Hippocampal formation (tissue), 2 donors: ENCODE measurements at places on chromosomes 1 and 21.

GRCh38 chr1:89804642-89805237 lies 16.1 kb upstream of the LRRC8D start:
- DNase-seq: peak; percentile 86

DNA sequence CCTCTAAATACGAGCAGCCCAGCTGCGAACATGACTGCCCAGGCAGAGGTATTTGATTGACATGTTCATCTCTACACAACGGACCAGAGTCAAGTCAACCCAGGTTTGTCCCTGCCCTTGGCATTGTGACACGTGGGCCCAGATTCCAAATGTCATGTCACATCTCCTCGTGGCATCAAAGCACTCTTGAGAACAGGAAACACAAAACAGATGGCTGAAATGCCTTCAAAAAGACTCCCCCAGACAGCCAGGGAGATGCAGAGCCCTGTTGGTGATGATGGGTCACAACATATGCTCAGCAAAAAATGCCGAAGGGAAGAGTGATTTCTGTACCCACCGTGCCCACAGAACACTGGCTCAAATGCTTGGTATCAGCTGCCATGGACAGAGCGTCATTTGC lies 337.8 kb upstream of the DAB1 start:
- DNase-seq: no peak

DNA sequence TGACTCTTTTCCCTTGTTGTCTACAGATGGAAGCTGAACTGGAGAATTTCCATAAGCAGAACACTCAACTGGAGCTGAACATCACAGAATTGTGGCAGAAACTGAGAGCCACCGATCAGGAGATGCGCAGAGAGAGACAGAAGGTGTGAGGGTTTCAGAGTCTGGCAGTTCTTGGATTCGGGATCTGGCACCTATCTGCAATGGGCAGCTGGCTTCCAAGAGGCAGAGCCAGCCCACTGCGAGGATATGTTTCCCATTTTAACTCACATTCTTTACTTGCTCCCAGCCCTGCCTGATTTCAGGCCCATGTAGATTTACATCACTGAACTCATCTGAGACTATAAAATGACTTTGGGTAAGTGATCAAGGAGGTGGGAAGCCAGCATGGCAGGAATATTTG lies 37.3 kb upstream of the TMEM125 start:
- no peak for DNase-seq

- peak; percentile 25 for DNase-seq
These were observed 144.0 kb downstream of the KIF26B start for GRCh38 chr1:245298781-245299180.

DNA sequence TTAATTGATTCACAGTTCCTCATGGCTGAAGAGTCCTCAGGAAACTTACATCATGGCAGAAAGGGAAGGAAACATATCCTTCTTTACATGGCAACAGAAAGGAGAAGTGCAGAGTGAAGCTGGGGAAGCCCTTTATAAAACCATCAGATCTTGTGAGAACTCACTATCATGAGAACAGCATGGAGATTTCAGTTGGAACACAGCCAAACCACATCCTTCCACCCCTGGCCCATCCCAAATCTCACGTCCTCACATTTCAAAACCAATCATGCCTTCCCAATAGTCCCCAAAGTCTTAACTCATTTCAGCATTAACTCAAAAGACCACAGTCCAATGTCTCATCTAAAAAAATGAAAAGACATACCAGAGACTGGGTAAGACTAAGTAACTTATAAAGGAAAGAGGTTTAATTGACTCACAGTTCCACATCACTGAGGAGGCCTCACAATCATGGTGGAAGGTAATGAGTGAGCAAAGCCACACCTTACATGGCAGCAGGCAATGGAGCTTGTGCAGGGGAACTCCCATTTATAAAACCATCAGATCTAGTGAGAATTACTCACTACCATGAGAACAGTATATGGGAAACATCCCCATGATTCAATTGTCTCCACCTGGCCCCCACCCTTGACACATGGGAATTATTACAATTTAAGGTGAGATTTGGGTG lies 105.2 kb downstream of the MRPL39 start:
- DNase-seq: no peak

DNA sequence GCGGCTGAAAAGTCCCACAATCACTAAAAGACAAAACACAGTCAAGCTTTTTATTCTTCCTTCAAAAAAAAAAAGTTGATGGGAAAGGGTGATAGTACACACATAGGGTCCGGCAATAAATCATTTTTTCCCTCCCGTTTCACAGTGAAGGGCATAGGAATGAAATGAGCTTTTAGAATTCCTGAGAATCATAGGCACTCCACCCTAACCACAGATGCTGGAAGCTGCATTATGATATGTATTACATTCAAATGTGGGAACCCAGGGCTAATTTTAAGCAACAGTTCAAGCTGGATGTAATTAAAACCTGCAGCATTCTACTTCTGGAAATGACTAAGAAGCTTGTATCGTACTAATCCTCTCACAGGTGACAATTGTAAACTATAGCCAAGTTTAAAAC lies 75.7 kb upstream of the KCNJ15 start:
- DNase-seq: no peak

DNA sequence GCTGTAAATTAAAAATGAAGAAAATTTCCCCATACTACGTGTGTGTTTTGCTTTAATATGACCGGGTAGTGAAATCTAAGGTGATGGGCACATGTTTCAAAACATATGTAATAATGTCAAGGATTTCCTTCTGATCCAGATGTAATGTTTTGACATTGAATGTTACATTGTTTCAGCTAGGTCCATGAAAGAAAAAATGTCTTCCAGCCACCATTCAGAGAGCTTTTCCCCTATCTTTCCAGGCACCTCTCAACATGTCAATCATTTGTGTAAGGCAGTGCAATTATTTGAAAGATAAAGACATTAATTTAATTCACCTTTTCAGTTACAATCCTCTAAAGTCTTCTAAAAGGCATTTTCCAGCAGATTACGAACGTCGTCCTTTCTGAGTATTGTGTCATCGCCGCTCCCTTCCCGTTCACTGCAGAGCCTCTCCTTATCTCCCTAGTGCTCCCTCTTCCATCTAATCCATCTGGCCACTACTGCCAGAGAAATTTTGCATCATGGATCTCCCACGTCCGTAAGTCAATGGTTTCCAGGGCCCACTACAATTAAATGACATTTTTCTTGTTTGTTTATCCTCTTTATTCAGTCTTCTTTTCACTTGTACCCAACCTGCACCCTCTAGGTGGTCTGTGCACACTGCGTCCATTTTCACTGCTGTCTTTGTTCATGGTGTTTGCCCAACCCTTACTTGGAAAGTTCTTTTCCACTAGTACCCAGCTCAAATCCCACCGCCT lies 1.3 kb upstream of the VAMP3 start:
- no peak for DNase-seq

DNA sequence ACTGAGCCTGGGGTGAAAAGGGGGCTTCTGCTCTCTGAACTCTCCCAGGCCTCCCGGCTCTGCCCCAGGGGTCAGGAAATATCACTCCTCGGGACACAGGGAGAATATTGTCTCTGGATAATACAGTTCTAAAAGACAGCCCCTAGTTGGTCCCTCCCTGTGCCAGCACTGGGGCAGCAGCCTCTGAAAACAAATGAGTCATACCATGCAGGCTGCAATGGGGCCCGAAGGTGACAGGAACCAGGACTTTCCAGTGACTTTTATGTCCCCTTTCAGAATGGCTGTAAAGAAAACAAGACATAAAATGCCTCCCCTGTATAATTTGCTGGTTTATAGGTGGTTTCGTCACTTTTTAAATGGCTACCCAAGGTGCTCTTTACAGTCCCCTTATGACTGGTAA lies 360.0 kb downstream of the NPHP4 start:
- no peak for DNase-seq

DNA sequence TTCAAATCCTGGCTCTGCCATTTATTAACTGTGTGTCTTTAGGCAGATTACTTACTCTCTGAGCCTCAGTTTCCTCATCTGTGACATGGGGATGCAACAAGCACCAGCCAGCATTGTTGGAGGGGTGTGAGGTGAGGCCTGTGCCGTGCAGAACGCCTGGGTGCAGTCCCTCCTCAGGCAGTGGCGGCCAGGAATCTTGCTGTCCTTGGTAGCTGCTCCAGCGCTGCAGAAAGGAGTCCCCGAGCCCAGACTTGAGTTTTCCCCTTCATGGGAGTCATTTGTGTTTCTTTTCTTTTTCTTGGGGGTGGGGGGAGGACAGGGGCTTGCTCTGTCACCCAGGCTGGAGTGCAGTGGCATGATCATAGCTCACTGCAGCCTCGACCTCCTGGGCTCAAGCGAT lies 46.6 kb downstream of the DISP3 start:
- DNase-seq: no peak

GRCh38 chr1:161486806-161487741 lies 18.2 kb upstream of the FCGR2A start:
- DNase-seq: peak; percentile 71

- no peak for DNase-seq
These were observed 1.4 kb upstream of the TNFRSF14 start for GRCh38 chr1:2554621-2555387.

GRCh38 chr1:37866491-37866890 lies 7.1 kb upstream of the MTF1 start:
- DNase-seq: no peak

- DNase-seq: no peak
These were observed 134.0 kb downstream of the CLEC20A start for GRCh38 chr1:178362747-178363146.

DNA sequence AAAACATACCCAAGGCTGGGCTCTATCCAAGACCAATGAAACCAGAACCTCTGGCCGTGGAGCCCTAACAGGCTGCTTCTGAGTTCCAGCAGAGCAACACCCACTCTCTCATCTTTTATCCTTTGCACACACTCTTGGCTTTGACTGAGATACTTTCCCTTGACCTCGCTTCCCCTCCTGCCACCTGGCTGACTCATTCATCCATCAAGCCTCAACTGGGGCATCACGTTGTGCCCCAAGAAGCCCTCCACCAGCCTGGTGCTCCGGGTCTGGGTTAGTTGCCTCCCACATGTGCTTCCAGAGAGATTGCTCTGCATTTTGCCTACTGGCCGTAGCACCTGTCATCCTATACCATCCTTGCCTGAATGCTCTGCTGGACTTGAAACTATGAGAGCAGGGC lies 34.5 kb upstream of the SERBP1 start:
- no peak for DNase-seq

- no peak for DNase-seq
These were observed 5.6 kb upstream of the AKR1A1 start for GRCh38 chr1:45545019-45545493.

- DNase-seq: no peak
These were observed 3.7 kb upstream of the IGSF3 start for GRCh38 chr1:116671072-116671760.

DNA sequence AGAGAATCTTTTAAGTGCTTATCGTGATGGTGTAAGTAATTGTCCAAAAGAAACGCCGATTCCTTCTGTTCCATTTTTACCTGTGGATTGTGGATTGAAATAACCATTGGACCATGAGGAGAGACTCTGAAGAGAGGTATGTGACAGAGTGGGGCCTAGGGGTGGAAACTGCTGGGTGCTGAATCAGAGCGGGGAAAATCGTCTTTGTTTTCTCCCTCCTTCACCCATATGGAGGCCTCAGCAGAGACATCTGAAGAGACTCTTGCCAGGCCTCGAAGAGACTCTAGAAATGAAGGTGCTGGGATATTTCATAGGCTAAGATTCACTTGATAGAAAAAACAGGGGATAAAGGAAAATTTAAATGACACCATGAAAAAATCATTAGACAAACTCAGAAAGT lies 1327.0 kb downstream of the BRINP3 start:
- DNase-seq: no peak

DNA sequence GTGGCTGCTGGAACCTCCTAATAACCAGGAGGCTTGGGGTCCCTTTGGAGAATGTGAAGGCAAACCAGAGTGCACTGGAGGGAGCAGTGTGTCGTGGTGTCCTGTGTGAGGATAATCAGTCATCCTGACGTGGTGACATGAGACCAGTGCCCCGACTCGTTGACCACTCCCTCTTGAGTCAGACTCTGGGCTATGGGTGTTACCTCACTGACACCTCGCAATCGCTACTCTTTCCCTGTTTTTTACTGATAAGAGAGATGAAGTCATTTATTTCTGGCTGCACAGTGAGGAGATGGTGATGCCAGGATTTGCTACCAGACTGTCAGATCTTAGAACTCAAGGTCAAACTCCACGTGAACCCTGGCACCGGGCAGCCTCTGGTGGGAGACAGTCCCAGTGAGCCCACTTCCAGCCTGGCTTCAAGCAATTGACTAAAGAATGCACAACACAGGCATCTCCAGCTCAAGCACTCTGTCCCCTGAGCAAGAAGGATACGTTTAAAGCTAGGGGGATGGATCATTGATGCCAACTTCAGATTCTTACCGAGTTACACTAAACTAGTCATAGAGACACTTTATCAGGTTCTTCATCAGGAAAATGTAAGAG lies 30.3 kb downstream of the UBASH3A start:
- DNase-seq: no peak

GRCh38 chr1:54571326-54571725 lies 23.3 kb downstream of the ACOT11 start:
- no peak for DNase-seq

GRCh38 chr1:185819798-185820197 lies 85.6 kb downstream of the HMCN1 start:
- no peak for DNase-seq

DNA sequence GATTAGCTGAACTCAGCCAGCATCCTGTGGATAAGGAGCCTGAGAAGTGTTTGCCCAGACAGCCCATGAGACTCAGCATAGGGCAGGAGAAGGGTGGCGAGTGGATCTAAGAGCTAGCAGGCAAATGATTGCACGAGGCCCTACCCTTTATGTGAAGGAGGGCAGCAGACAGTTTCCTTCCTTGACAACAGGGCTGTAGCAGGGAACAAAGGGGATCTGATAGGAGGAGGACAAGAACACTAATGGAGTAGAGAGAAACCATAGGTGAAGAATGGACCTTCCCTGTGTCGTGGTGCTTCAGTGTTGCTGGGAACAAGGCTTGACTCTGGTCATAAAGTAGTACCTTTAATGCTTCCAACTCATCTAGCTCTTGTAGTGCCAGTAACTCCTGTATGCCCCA lies 84.3 kb downstream of the PGM1 start:
- DNase-seq: no peak

DNA sequence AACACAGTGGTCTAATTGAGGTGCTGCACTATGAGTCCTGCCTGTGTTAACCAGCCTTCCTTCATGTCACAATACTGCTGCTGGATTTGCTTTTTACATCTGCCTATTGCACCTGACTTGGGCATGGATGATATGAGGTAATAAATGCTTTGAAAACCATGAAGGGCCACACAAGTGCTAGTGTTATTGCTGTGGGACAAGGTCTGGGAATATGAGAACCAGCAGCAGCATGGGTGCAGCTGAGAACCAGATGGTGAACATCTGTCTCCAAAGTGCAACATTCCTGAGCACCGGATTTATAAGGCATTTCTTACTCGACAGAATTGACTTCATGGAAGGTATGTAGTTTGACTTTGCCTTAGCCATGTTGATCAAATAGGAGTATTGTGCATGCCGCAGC lies 16.6 kb downstream of the TRIM45 start:
- no peak for DNase-seq
